ENCODE measurements at places on chromosomes 13 and 19.

DNA sequence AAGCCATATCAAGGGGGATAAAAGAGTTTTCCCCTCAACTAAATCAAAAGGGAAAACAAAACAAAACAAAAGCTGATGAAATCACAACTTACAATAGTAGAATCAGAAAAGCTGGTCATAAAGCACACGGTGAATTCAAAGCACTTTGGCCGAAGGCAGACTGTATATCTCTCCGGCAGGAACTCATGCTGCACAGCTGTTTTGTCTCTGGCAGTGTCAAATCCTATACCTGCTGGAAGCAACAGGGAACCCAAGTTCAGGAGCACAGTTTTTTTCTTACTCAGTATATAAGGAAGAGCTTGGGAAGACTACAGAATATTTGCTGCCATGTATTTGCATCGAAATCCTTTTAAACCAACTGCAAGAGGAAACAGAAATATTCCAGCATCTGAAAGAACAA is 213.7 kb downstream of the RFC3 start:
- DNase-seq, result no peak

DNA sequence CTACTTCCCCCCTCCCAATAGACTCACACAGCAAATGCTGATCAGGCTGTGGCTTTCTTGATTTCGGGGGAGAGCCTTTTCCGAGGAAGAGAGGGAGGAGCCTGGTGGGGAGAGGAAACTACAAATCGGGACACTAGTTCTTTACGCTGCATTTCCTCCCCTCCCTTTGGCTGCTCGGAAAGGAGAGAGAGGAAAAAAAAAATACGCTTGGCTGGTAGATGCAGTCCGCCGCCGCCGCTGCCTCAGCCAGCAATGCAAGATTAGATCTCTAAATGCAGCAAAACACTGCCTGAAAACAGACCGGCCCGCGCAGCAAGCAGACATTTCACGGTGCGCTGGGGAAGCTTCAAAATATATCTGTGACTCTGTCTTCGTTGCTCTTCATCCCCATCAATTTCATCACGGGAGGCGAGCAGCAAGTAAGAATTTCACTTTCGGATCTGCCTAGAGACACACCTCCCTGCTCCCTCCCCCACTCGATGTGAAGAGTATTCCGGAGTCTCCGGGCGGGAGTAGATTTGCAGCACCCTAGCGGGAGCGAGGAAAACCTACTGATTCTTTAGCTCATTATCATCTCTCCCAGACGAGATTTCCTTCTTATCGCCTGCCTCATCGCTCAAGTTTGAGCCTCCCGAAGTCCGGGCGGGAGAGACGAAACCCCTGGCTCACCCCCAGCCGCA is at the start of gene PCDH17:
Gene PCDH17 (plus strand): TSS at position 149 of the 680 bp plus-strand sequence. CDS start 803 bp downstream, outside the sequence.
- peak; percentile 12 for DNase-seq

GRCh38 chr19:39211731-39212374 is 7.8 kb upstream of the SYCN start:
- no peak for DNase-seq

DNA sequence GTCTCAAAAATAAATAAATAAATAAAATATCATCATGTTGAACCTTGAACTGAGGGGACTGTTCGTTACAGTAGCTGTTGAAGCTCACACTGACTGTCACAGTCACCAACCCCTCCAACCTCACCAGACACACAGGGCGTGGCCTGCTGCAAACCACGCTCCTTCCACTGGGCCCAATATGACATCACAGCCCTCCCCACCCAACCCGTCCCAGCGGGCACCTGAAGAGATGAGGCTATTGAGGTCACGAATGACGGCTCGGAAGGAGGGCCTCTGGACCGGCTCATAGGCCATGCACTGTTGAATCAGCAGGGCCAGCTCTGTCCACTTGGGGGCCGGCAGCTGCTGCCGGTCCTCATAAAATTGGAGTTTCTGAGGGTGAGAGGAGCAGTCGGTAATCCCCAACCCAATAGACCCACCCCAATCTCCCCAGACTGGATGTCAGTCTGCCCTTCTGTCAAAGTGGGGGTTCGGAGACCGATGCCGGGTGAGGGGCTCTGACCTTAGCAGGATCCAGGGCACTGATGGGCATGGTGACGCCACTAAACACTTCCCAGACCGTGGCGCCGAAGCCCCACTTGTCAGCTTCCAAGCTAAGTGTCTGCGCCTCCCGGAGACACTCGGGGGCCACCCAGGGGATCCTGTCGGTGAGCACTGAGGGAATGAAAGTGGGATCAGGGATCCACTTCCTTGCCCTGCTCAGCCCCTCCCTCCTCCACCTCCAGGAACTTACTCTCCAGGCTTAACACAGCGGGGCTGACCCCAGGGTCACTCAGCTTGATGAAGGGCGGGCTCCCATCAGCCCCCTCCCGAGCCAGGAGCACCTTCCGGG is 13.2 kb downstream of the JAK3 start:
- DNase-seq, result no peak

GRCh38 chr19:47704656-47705055 is 8.6 kb upstream of the EHD2 start:
- DNase-seq, result no peak

DNA sequence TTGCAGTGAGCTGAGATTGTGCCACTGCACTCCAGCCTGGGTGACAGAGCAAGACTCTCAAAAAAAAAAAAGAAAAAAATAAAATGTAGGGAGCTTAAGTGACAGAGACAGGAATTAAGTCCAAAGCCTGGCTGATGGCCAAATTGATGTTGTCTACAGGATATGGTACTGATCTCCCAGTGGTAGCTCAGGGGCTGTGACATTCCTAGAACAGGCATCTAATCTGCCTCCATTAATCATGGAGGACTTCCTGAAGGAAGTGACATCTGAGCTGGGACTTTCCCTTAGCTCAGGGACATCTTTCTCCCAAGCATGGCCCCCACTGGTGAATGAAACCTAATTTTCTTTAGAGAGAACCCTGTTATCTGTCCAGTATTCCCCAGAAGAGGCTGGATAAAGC is 11.4 kb upstream of the EDDM13 start:
- DNase-seq, result no peak
